CD4-positive, CD25-positive, alpha-beta regulatory T cell (primary cell): ENCODE measurements at places on chromosomes 16 and 17.

- H3K27me3 ChIP-seq: peaks cover 3% of the 10 kb centered on the region
- H3K4me3 ChIP-seq: no peak overlapping the region
- no peaks in the 10 kb centered on the region for H3K36me3 ChIP-seq
Measured at GRCh38 chr16:85984947-85985451, 86.0 kb downstream of the IRF8 start.

- no peaks in the 10 kb centered on the region for H3K27me3 ChIP-seq
- H3K4me1 ChIP-seq: peaks cover 45% of the 10 kb centered on the region
- peak; percentile 59 for DNase-seq
- H3K36me3 ChIP-seq: no peaks in the 10 kb centered on the region
- no peak overlapping the region for H3K4me3 ChIP-seq
Measured at GRCh38 chr17:40531051-40531991, 29.9 kb upstream of the TNS4 start.

GRCh38 chr17:61479493-61480413 lies 27.5 kb downstream of the TBX4 start:
- H3K4me3 ChIP-seq: no peak overlapping the region
- H3K27me3 ChIP-seq: no peaks in the 10 kb centered on the region
- H3K4me1 ChIP-seq: no peaks in the 10 kb centered on the region
- no peaks in the 10 kb centered on the region for H3K36me3 ChIP-seq
- no peak overlapping the region for H3K27ac ChIP-seq
- DNase-seq: no peak

DNA sequence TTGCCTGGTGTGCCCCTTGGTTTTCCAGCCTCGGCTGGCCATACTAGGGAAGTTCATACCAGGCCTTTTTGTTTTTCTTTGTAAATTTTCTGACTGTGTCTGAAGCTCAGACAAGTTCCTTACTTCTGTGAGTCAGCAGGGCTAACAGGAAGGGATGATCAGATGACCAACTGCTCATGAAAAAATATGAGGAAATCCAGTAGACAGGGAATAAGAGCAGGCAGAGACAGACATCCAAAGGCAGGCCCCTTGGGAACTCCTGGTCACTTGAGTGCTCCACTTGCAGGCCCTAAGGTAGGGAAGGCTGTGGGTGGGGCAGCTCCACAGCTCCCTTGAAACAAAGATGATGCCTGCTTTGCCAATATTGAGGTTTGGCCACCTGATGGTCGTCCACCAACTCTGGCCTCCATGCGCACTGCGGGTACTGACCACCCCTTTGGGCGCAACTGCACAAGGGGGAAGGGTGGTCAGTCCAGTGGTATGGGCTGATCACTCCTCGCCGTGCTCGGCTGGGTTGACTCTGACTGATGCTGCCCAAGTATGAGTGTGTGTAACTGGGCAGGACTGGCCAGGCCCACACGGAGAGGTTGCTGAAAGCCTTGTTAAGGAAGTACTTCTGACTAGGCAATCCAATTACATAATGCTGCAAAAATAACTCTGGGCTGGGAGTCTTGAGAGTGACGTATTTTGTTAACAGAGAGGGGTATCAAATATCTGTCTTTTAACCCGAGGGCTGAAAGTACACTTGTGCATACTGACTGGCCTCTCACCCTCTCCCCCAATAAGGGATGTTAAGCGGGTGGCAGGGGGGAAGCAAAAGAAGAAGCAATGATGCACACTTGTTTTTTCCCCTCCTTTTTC lies 20.8 kb upstream of the ZFHX3 start:
- no peaks in the 10 kb centered on the region for H3K4me1 ChIP-seq
- no peaks in the 10 kb centered on the region for H3K36me3 ChIP-seq
- peaks cover 2% of the 10 kb centered on the region for H3K27me3 ChIP-seq
- DNase-seq: no peak
- H3K4me3 ChIP-seq: no peak overlapping the region
- no peak overlapping the region for H3K27ac ChIP-seq
